ENCODE measurements at places on chromosomes 7 and 10.

DNA sequence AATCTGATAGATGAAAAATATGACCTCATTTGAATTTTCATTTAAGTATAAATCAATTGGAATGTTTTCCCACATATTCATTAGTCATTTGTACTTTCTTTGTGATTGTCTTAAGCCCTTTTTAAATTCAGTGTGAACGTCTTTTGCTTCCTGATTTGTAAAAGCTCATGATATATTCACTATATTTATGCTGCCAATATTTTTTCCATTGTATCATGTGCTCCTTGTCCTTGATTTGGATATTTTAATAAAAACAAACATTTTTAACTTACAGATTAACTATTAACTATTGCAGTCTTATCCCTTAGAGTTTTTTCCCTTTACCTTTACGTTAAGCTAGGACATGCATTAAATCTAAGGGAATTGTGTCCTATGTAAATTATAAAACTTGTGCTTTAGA is 157.7 kb downstream of the ADAM12 start:
- DNase-seq = no peak

DNA sequence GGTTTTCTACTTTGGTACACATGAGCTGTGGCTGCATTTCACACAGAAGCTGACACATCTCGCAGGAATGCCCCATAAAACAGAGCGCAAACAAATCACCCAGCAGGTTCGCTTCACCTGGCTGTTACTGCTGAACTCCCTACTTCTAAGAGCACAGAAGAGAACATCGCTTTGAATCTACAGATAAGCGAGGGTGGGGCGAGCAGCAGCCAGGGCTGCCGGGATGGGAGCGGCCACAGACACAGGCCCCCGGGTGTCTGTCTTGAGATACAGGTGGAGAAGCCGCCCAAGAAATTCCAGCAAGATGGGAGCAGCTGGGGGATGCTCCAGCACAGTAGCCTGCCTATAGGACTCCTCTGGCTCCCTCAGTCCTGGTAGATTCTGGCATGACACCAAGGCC is 27.4 kb downstream of the OGDHL start:
- DNase-seq = no peak

DNA sequence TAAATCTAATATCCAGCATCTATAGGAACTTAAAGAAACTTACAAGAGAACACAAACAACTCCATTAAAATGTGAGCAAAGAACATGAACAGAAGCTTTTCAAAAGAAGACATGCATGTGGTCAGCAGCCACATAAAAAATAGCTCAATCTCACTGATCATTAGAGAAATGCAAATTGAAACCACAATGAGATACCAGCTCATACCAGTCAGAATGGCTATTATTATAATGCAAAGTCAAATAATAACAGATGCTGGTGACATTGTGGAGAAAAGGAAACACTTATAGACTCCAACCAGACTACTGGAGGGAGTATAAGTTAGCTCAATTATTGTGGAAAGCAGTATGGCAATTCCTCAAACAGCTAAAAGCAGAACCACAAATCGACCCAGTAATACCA is 1314.5 kb downstream of the XPNPEP1 start:
- DNase-seq = no peak

- DNase-seq = no peak
Measured at GRCh38 chr7:101218236-101219125, 516 bp downstream of the ZNHIT1 start.

GRCh38 chr10:100773646-100774045 is 28.3 kb downstream of the PAX2 start:
- no peak for DNase-seq

DNA sequence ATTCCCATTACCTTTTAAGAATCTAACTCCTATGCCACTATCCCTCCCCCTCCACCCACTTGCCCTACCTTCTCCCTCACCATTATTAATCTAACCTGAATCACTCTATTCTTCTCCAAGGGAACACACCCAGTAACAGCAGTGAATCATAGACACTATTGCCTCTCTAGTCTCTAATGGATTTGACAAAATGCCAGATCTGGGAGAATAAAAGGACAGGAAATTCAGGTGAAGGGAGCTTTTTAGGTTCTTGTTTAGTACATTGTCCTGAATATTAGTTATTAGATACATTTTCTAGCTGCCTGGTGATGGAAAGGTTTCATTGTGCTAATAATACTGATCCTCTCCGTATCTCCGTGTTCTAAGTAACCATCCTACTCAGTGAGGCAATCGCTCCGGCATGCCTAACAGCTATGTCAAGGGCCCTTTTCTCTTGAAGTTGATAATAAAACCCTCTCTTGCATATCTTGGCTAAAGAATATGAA is 4.1 kb upstream of the SFR1 start:
- DNase-seq = no peak

- DNase-seq = no peak
Measured at GRCh38 chr7:127872122-127872521, 159.1 kb downstream of the LRRC4 start.

DNA sequence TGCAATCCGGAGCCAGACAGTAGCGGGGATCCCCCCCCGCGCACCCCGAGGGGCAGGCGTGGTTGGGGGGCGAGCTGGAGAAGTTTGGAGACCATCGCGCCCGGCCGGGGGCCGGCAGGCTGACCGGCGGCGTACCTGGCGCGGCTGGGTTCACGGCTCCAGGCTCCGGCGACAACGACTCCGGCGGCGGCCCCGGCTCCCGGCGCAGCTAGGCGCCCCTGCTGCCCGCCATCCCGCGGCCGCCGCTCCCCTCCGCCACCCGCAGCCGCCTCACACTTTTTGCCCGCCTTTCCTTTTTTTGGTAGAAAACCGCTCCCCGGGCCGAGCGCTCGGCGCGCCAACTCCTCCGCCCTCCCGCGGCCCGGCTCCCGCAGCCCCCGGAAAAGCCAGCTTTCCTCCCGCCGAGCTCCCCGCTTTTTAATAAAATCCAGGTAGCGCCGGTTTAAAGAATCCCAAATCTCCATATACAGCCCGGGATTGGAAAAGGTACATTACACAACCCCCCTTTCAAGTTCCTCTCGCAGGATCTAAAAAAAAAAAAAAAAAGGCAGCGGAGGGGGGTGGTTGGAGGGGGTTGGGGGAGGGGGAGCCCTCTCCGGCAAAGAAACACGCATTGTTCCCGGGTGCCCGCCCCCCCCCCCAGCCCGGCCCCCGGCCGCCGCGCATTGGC is at the start of gene TNRC18:
Gene TNRC18 (minus strand): TSS at position 529 of the 670 bp plus-strand sequence. CDS start 2,588 bp downstream, outside the sequence.
- DNase-seq = no peak

GRCh38 chr7:138456220-138456619 is 3.8 kb upstream of the TRIM24 start:
- DNase-seq = no peak

- DNase-seq = no peak
Measured at GRCh38 chr7:8637322-8637721, 203.9 kb downstream of the NXPH1 start.

DNA sequence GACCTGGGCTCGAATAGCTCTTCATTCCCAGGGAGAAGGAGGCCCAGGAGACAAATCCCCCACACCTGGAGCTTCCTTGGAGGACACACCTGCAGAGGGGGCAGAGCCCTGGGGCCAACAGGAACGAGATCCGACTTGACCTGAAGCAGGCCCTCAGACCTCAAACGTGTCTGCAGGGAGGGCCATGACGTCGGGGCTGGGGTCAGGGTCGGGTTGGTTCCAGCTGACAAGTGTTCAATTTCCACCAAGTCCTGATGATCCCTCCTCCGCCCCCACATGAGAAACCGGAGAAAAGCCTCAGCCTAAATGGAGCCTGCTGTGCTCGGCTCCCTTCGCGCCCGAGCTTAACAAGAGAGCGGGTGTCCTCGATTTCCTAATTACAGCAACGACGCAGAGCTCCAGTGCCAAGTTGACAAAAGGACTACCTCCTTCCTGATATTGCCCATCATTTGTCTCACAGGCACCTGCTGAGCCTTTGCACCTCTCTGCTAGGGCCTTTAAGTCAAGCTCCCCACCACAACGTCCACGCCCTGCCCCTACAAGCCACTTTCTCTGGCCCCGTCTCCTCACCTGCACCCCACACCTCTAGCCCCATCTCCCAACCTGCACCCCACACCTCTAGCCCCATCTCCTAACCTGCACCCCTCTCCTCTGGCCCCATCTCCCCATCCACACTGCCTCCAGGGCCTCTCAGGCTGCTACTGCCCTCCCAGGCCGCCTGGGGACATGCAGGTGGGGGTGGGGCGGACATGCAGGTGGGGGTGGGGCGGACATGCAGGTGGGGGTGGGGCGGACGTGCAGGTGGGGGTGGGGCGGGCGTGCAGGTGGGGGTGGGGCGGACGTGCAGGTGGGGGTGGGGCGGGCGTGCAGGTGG is 519.4 kb downstream of the GLRX3 start:
- DNase-seq = no peak

DNA sequence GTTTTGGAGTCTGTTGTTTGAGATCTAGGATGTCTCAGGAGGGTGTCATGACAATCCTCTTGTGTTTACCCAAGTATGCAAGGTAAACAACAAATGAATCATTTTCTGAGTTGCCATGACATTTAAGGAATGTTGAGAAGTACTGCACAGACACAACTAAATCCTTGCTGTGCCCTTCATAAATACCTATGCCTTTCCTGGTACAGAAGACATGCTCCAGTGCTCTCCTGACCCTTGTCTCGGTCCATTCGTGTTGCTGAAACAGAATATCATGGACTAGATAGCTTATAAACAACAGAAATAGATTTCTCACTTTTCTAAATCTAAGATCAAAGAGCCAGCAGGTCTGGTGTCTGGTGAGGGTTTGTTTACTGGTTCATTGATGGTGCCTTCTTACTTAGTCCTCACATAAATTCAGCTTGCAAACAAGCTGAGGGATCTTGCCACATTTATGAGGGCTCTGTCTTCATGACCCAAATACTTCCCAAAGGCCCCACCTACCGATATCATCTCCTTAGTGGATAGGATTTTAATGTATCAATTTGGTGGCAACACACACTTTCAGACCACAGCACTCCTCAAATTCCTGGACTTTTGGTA is 341.8 kb upstream of the SEMA3A start:
- no peak for DNase-seq

DNA sequence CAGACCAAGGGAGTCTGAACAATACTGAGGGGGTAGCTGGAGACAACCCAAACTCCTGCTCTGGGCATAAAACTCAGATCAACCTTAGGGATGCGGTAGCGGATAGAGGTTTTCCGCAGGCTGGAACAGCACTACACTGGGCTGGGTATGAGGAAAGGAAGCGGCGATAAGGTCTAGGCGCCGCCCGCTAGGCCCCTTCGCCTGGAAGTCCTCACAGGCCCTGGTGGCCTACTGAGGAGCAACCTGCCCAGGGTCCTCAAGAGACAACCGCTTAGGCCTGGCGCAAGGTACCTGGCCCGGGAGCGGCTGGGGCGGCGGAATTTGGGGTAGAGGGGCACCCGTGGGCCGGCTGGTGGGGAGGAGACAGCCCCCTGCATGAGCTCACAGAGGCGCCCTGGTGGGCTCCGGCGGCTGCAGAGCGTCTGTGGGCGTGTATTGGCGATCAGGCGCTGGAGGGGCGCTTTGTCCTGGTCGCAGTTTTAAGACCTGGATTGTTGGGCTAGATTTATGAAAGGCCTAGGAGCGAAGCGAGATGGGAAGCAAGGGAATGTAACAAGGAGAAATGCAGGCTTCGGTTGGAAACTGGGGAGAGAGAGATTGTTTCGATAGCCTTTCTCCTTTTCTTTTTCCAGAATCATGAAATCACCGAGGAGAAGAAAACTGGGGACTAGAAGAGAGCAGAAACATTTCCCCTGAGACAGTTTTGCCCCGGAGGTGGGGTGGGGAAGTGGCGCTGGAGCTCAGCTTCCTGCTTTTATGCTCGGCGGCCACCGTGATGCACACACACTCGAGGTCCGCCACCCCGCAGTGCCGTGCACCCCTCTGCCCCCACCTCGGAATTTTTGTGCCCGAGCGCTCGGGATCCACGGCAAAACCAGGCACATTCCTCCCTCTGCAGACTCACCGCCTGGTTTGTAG is 2.4 kb upstream of the NKX2-3 start:
- no peak for DNase-seq

DNA sequence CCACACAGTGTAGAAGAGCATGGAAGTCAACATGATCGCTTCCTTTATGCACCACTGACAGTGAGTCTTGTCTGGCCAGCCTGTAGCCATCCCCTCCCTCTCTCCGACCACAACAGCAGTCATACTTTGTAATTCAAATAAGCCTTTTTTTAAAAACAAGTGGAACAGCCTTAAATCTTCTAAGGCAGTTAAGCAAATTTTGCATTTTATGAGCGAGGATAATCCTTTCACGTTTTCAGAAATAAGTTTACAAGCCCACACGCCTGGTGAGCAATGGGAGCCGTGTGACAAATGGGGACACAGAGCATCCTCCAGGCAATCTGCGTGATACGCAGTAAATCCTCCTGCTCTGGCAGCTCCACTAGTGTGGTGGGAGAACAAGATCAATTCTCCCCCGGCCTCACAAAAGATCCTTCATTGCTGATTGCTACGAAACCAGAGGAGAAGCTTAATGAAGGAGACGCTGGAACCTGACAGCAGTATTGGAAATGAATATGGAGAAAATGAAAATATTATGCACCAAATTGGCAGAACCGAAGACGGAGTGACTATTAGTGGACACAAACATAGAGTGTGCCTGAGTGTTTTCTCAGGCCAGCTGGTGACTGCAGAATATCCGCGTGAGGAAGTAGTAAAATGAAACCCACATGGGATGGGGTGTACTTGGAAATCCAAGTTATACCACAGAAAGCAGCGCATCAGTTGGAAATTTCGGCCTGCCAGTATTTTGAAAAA is 104.2 kb upstream of the CDCA7L start:
- no peak for DNase-seq

- DNase-seq = no peak
Measured at GRCh38 chr7:101754424-101755159, 62.8 kb upstream of the CUX1 start.

- DNase-seq = no peak
Measured at GRCh38 chr7:115987486-115987885, 43.1 kb downstream of the TFEC start.

DNA sequence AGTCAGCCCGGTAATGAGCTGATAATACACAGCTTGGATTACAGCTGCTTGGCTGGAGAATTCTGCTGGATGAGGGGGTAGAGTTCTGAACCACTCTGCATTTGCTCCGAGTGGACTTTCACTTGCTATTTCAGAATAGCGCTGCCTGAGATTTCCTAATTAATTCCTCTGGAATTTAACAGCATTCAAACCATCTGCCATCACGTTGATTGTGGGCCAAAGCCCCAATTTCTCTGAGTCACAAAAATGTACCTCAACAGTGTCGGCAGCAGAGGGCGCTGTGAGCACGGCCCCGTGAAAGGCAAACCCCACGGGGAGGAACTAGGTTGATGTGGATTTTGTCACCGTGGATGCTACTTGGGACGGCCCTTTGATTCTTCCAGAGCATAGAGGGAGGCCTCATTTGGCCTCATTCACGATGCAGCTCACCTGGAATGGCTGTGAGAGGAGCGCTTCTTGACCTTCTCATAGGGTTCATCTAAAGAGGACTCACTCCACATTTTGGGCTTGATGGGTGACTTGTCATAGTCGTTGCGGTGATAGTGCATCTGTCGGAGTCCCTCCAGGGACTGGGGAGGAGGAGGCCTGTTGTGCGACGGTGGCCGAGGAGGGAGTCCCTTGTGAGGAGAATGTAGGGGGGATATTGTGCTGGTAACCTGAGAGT is 73.3 kb downstream of the PRPF18 start:
- DNase-seq = peak; percentile 59

- DNase-seq = no peak
Measured at GRCh38 chr10:12349629-12350166, 351 bp downstream of the CAMK1D start.
